ENCODE measurements at places on chromosomes 4 and X.

DNA sequence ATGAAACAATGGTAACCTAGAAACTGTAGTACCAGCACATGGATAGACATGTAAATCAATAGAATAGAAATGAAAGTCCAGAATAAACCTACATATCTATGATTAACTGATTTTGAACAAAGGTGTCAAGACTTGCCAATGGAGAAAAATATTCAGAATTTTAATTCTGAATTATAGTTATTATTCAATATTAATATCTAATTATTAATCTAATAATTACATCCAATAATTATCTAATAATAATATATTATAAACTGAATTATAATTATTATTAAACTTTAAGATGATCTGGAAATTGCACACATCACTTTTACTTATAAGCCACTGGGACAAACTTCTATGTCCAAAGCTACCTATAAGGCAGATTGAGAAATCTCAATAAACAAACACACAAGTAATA, 1365.2 kb upstream of the ADGRL3 start:
- no peak for DNase-seq

- no peak for DNase-seq
Measured at GRCh38 chr4:120843849-120844527, 78.5 kb downstream of the PRDM5 start.

- DNase-seq: no peak
Measured at GRCh38 chr4:87624698-87625097, 16.4 kb downstream of the DSPP start.

GRCh38 chr4:173357939-173358338, 12.8 kb upstream of the SAP30 start:
- DNase-seq: no peak

- DNase-seq: no peak
Measured at GRCh38 chr4:91751961-91752360, 551.8 kb upstream of the GRID2 start.
